Lung (tissue), 17 donors: ENCODE measurements at places on chromosomes 2 and 18. TPM values are rescaled to one million over a fixed set of nuclear protein-coding genes. Genes with fewer than 3 reads are reported as not detected.

PKDCC gene
- 107 TPM for total RNA-seq

ATP6V1B1 gene
- total RNA-seq = 5.9 TPM

GRCh38 chr2:69625078-69625795, 18.3 kb downstream of the AAK1 start:
- DNase-seq = no peak

- DNase-seq = no peak
These were observed 44.6 kb downstream of the TANK start for GRCh38 chr2:161204846-161205245.

GRCh38 chr2:144449028-144449406, 70.9 kb downstream of the ZEB2 start:
- DNase-seq = no peak

MERTK gene
- 20.2 TPM for total RNA-seq

CHRNG gene
- total RNA-seq = not detected

DNA sequence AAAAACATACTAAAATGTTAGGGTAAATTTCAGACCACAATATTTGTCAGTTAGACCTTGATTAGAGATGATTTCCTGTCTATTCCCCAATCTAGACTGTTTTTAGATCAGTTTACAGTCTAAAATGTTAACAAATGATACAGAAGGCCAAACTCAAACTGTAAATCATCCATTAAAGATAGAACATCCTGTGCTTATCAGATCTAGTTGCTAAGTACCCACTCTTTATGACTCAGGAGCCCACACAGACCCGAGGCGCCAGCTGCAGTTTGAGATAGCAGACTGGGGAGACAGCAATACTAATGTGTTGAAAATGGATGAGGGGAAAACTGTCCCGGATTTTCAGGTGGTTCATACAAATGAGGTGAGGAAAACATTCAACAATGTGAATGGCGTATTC, 113.3 kb downstream of the SCG2 start:
- no peak for DNase-seq

SLC9A4 gene
- total RNA-seq = 0.06 TPM

- DNase-seq = no peak
These were observed 308.3 kb upstream of the SLC8A1 start for GRCh38 chr2:40760071-40760666.

DNA sequence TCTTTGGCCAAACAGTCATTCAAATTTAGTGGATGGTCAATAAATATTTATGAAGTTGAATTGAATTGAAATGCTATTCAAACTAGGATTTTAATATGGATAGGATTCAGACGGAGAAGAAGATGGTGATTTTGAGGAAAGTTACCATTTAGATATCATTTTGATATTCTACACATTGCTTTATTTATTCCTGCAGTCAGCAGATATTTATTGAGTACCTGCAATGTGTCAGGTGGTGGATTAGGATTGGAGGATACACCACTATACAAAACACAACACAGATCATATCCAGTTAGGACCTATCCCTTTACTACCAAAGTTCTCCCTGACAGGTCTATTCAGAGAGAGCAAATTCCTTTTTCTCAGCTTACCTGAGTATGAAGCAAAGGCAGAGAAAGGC, 38.8 kb downstream of the MAPRE2 start:
- DNase-seq = no peak

GRCh38 chr2:40416486-40416885, 35.4 kb downstream of the SLC8A1 start:
- no peak for DNase-seq

DNA sequence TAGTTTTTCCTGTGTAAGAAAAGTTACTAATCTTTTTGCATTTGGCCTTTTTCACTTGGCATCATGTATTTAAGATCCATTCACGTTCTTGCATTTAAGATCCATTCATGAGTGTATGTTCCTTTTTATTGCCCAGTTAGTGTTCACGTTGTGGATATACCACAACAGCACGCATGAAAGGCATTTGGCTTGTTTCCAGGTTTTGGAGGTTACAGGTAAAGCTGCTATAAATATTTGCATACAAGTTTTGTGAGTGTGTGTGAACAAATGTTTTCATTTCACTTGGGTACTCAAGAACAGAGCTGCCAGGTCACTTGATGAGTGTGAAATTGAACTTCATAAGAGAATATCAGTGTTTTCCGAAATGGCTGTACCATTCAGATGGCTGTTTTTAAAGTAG, 121.2 kb downstream of the CCBE1 start:
- no peak for DNase-seq

- DNase-seq = no peak
These were observed 53.5 kb upstream of the DAPL1 start for GRCh38 chr2:158741625-158742024.

DNA sequence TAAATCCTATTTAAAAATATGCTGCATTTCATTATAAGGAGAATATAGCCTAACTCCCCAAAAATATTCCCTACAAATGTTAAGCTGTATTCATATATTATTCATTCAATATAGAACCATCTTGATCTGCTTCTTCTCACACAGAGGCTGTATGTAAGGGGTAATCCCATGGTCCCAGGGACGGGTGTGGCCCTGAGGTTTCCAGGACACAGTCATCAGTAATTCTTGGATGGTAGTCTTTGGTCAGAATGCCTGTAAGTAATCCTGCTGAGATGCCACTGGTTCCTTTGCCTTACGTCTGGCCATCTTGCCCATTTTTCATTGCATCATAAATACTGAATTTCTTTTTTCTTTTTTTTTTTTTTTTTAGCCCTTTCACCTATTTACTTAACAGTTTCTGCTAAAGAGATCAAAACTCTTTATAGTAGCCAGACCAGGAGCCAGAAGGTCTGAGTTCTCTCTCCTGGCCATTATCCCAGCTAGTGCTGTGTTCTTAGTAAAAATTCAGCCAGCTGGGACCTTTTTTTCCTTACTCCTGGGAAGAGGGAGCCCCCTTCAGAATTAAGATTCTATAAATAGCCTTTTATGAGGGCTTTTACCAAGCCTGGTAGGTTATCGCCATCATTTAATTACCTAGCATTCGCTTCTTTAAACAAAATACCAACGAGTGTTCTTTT, 134.9 kb downstream of the SOX11 start:
- peak; percentile 51 for DNase-seq

GRCh38 chr2:25202275-25202674, 33.9 kb upstream of the POMC start:
- DNase-seq = no peak

- no peak for DNase-seq
These were observed 250.3 kb downstream of the ERBB4 start for GRCh38 chr2:212288308-212288707.

DNA sequence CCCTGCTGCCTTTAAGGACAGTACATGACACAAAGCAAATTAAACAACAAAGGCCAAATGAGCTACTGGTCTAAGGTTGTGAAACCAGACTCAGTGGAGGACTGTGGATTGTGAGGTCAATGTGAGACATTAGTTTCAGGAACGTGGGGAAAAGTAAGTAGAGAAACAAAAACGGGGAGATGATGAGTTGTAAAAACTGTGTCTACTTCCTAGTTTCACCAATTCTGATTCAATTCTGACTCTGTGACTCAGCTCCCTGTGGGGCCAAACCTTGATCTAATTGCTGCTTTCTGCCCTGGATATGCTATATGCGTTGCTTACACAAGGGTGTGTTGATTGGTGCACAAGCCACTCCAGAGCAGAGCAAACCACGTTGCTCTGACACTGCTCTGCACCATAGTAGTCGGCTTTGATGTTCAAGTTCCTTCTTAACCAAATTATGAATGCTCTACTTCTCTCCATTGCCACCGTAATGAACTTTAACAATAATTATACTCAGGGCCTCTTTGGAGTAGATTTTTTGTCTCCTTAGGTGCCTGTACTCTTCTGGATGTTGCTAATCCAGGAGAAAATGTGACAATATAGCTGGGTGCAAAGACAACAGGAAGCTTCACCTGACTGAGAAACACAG, 1640.1 kb upstream of the CELF4 start:
- DNase-seq = no peak

GRCh38 chr2:127707890-127708648, 6.8 kb downstream of the SFT2D3 start:
- peak; percentile 92 for DNase-seq

GRCh38 chr2:210839450-210839849, 283.1 kb downstream of the CPS1 start:
- no peak for DNase-seq

- peak; percentile 19 for DNase-seq
These were observed 129.9 kb upstream of the CHST9 start for GRCh38 chr18:27314996-27315395.

CCBE1 gene
- total RNA-seq = 35.1 TPM

DNA sequence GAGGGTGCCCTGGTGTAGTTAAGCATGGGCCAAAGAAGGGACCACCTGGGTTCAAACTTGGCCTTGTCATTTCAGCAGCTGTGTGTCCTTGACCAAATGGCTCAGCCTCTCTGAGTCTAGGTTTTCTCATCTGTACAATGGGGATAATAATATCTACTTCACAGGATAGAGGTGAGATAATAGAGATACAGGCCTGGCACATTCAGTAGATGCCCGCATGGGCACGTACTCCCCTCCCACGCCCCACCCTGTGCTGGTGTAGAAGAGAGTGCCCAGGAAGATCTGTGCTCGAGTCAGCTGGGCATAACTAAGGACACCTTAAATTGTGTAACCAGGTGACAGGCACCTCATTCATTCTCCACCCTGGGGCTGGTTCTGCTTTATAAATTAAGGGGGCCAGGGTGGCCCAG, 8.4 kb upstream of the TMEM185B start:
- no peak for DNase-seq

GRCh38 chr2:10169581-10169980, 47.0 kb downstream of the RRM2 start:
- no peak for DNase-seq

DNA sequence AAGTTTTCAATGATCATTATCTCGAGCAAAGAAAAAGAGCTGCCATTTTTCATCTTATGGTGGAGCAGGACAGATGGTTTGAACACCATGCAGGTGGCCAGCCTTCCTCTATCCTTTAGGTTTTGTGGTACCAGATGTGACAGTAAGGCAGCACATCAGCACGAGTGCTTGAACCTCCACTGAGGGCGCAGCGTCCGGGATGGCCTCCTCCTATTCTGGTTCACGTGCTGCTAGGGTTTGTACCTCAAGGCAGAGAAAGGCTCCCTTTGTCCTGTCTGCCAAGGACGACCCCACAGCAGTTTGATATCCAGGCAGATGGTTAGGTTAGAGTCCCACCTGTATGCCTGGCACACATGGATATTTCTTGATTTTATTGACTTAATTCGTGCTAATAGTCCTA, 50.2 kb downstream of the DCDC2C start:
- no peak for DNase-seq

- peak; percentile 58 for DNase-seq
These were observed 90.6 kb downstream of the FEZ2 start for GRCh38 chr2:36507408-36507812.

NRP2 gene
- total RNA-seq = 87.8 TPM

DNA sequence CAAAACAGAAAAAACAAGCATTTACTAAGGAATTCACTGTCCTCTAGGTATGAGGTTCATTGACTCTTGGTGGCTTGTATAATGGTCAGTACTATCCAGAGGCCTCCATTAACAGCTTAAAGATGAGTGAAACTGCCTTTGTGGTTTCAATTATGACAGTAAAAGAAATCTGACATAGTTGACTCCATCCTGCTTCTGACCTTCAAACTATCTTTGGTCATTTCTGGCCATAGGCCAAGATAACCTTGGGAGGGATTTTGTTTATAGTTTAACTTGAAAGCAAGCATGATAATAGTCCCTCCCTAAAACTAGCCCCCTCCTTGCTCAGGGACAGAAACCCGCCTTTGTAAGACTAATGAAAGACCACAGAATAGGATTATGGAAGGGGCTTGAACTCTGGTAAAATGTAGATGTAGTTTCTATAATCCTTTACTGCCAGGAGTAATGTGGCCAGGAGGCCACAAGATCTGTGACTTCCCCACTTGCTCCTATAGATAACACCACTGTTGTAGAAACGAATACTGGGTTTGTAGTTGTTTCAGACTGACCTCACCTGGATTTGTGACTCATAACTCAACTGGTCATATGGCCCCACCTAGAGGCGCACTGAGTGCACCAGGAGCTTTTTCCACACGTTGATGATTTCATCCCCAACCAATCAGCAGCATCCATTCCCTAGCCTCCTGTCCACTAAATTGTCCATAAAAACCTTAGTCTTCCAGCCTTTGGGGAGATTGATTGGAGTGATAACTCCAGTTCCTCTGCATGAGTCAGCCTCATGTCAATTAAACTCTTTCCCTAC, 8.6 kb upstream of the PLEKHM3 start:
- peak; percentile 28 for DNase-seq

SERPINB5 gene
- 0.92 TPM for total RNA-seq

GRCh38 chr2:54208364-54209240, 47.4 kb downstream of the TSPYL6 start:
- DNase-seq = peak; percentile 88

DNA sequence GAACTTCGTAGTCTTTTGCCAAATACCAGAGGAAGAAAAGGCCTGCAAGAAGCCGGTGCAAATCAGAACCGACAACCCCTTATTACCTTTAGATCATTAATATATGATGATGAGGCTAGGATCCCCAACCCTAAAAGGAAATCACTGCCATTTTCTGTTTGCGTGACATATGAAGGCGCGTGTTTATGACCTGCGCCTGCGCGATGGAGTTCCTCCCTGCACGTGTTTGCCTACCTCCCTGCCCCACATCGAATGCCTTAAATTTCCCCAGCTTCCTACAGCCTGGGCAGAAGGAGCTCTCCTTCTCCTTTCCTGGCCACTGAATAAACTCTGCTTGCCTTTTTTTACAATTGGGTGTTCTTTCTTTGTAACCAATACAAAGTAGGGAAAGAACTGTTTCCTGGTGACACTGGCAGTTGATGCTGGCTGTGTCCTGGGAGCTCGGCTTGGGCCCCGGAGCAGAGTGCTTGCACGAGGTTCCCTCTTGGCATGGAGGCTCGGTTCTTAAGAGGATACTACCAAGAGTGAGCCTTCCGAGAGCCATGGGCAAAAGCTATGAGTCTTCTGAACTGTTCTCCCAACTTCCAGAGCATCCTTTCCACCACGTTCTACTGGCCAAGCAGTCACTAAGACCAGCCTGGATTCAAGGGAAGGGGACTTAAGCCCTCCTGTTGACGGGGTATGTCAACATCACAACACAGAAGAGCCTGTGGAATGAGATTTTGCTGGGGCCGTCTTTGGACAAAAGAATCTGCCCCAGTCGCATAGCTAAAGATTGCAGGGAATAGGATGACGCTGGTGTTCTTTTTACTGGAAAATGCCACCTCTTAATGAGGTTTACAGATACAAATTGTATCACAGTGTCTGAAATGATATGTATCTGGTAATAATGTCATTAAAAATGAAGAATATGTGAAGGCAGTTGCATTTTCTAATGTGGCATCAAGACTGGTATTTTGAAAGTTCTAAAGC, 179.8 kb downstream of the SH3BP4 start:
- DNase-seq = no peak

IL1RN gene
- total RNA-seq = 18.2 TPM

ABCG8 gene
- not detected for total RNA-seq

DNA sequence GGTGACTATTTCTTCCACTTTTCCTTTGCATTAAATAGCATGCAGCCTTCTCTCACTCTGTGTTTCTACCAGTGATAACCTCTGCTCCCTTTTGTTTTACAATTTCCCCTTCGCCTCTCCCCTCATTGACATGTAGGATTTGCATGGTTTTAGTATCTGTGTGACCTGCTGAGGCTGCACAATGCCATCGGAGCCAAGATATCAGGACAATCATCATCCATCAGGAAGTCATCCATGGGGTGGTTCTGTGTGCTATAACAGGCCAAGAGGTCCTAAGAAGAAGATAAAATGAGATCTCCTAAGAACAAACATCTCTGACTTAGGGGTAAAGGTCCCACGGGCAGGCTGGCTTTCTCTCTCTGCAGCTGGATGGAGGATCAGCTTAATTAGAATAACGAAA, 65.6 kb downstream of the EHD3 start:
- DNase-seq = no peak
